Sigmoid colon (tissue), 7 donors: ENCODE measurements at places on chromosomes 1 and 21.

GRCh38 chr1:9901148-9902059 is 8.7 kb downstream of the CTNNBIP1 start:
- H3K4me3 ChIP-seq, result no peak overlapping the region
- no peaks in the 10 kb centered on the region for H3K36me3 ChIP-seq
- H3K27me3 ChIP-seq, result no peaks in the 10 kb centered on the region
- no peak overlapping the region for H3K27ac ChIP-seq
- peaks cover 9% of the 10 kb centered on the region for H3K4me1 ChIP-seq

GRCh38 chr1:199081739-199082138 is 442.9 kb downstream of the PTPRC start:
- H3K4me1 ChIP-seq, result no peaks in the 10 kb centered on the region
- H3K4me3 ChIP-seq, result no peak overlapping the region
- no peak for DNase-seq
- no peak overlapping the region for H3K27ac ChIP-seq
- no peaks in the 10 kb centered on the region for H3K36me3 ChIP-seq

DNA sequence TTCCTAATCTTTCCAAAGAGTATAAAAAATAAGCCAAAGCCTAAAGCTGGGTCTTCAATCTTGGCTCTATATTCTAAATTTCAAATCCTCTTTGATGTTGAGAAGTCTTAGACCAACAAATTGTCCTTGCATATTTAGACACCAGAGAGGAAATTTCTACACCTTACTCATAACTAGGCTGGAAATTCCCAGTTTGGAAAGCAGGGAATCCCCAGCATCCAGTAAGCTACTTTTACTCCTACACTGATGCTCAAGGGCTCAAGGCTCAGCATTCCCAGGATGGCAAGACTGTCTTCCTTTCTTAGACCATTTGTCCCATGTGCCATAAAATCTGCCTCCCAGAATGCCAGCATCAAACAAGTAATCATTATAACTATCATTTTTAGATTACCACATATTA is 28.3 kb downstream of the PRDX6 start:
- no peak for DNase-seq
- no peak overlapping the region for H3K4me3 ChIP-seq
- no peak overlapping the region for H3K27ac ChIP-seq
- H3K4me1 ChIP-seq, result peaks cover 34% of the 10 kb centered on the region
- H3K27me3 ChIP-seq, result no peaks in the 10 kb centered on the region

DNA sequence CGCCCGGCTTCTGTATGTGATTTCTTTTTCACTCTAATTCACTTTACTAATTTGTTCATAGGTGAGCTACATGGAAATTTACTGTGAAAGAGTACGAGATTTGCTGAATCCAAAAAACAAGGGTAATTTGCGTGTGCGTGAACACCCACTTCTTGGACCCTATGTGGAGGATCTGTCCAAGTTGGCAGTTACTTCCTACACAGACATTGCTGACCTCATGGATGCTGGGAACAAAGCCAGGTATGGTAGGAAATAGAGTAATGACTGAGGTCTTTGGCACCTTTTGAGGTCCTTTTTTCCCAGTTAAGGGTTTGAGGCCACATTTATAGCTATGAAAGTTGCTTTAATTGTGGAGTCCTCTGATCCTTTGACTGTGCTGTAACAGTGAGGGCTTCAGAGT is 56.9 kb downstream of the KIF1B start:
- H3K4me1 ChIP-seq, result no peaks in the 10 kb centered on the region
- peaks cover 59% of the 10 kb centered on the region for H3K36me3 ChIP-seq
- no peak overlapping the region for H3K4me3 ChIP-seq
- no peak for DNase-seq
- H3K27me3 ChIP-seq, result no peaks in the 10 kb centered on the region

GRCh38 chr1:55188909-55189308 is 26.3 kb downstream of the USP24 start:
- H3K4me3 ChIP-seq, result no peak overlapping the region
- no peak for DNase-seq
- H3K4me1 ChIP-seq, result peaks cover 32% of the 10 kb centered on the region
- no peaks in the 10 kb centered on the region for H3K36me3 ChIP-seq

- no peaks in the 10 kb centered on the region for H3K27me3 ChIP-seq
- no peak overlapping the region for H3K4me3 ChIP-seq
- DNase-seq, result no peak
- no peak overlapping the region for H3K27ac ChIP-seq
Measured at GRCh38 chr1:228889289-228889688, 154.0 kb downstream of the RHOU start.
